Stimulated activated CD8-positive, alpha-beta memory T cell treated with anti-CD3 and anti-CD28 coated beads, Interleukin-7, amount 100 ng/mL, for 1 hour (primary cell): ENCODE measurements at places on chromosomes 13 and 19.

DNA sequence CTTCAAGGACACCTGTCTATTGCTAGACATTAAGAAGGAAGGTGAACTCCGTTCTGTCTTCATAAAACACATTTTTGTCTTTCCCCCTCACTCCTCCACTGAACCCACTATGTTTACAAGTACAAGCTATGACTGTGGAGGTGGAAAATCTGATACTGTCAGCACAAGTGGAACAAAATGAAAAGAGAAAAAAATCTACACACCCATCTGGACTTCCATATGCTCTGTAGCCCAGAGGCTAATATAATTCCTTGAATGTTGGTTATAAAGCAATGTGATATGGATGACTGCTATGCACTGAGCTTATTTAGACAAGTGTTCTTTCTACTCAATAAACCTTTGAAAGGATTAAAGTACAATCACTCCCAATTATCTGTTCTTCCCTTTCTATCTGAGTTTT lies 713.5 kb downstream of the DIAPH3 start:
- DNase-seq, result no peak

- no peak for DNase-seq
Observed at GRCh38 chr19:3606174-3606689, 443 bp downstream of the TBXA2R start.

DNA sequence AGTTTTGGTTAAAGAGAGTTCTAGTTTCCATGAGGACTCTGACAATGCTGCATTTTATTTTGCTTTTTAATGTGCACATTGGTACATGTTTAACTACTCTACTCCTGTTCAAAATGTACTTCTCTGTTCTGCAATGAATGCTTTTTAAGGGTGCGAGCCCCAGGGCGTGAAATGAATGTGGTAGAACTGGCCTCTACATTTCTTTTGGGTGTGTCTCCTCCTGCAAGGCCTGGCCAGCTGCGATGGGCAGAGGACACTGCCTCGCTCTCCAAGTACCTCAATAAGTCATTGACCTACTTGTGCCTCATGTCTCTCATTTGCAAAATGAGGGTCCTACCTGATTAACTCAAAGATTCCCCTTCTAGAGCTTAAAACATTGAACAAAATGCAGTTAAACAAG lies 6.7 kb downstream of the RGS9BP start:
- DNase-seq, result no peak

DNA sequence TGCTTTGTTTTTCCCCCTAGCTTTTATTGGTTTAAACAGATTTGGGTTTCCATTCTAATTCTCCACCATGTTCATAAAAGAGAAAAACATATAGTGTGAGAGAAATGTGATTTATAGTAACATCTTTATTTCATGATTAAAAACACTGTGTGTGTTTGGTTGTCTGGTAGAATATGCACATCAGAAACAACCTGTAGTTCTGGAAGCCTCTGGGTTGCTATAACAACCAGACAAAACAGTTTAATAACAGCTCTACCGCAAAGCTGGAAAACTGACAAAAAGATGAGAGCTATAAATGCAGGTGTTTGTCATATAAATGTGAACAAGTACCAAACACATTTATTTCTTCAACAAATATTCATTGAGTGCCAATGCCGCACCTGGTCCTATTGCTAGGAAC lies 9.8 kb downstream of the KBTBD6 start:
- DNase-seq, result no peak
